CD4-positive, alpha-beta T cell treated with Interleukin-21 for 1 hour (primary cell): ENCODE measurements at places on chromosomes 1 and 21.

DNA sequence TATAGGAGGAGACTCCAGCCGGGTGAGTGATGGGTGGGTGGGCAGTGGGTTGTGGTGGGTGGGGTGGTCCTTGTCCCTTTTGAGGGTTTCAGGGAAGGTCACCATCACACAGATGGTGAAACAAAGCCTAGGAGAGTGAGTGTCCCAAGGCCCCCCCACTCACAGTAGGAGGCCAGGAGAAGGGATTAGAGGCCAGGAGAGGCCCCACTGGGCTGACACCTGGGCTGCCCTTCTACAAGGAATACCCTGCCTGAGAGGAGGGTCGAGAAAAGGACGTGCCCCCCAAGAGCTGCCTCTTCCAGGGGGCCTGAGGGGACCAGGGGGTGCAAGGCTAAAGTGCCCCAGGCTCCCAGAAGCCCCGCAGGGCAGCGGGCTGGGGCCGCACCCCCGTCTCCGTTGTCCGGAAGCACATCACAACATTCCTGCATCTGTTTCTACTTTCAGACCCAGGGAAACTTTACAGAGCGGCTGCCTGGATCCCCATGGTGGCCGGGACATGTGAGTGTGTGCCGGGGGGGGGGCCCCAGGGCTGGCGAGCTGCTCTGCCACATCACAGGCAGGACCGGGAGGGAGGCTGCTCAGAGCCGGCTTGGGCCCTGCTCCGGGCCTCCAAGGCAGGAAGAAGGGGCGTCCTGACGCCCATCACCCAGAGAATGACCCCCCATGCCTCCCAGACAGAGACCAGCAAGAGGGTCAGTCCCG is 68.2 kb downstream of the ARHGEF16 start:
- no peak for DNase-seq

DNA sequence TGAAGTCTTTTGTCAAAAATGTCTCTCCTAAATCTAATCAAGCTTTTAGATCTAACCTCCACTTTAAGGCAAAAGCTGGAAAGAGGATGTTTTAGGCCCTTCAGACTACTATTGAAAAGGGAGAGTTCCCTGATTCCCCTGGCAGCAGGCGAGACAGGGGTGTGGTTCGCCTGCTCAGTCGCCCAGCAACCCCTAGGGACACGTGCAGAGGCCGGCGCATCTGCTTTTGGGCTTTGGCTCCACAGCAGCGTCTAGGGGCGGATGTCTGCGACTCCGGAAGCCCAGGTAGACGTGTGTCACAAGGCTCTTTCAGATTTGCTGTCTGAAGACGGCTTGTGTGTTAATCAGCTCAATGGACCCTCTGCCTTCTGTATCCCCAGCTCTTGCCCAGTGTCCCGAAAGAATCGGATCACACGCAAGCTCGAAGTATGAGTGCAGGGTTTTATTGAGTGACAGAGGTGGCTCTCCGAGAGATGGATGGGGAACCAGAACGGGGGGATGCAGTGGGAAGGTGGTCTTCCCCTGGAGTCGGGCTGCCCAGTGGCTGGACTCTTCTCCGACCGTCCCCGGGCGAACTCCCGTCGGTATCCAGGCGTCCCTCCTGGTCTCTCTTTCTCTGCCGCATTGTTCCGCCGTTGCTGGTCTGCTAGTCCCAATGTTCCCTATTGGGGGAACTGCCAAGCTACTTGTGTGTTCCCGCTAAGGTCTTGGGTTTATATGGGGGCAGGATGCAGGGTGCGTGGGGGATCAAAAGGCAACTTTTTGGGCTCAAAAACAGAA is 45.5 kb downstream of the OLFML2B start:
- DNase-seq = no peak

DNA sequence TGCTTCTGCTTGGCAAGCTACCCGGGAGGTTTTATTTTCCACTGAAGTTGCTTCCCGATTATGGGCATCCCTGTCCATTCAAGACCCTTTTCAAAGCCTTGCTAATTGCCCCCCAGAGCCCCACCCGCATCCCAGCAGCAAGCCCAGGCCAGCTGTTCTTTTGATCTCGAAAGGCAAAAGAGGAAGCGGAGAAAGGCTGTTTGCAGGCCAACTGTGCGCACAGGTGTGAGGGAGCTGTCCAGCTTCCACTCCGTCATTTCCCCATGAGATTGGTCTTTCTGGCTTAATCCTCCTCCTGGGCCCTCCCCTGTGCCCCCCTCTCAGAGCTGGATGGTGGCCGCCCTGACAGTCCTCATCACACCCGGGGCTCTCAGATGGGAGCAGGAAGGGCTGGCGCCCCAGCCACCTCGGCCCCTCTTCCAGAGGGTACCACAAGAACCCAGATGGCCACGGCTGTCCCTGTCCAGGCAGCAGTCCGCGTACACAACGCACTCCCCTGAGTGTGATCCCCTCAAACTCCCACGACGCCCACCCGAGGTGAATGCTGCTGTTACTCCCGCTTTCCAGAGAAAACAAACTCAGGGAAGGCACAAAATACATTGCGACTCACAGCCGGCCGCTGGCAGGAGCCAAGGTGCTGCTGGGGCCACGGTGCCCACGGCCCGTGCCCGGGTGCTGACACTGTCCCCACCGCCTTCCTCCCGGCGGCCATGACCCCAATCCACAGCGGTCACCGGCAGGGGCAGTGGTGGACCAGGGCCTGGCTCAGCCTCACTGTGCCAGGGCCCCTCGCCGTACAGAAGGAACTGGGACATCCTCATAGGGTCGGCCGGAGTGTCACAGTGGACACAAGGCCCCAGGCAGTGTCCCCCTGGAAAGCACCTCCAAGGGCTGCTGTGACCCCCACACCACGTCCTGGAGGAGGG is 121.9 kb downstream of the CRYAA start:
- no peak for DNase-seq

DNA sequence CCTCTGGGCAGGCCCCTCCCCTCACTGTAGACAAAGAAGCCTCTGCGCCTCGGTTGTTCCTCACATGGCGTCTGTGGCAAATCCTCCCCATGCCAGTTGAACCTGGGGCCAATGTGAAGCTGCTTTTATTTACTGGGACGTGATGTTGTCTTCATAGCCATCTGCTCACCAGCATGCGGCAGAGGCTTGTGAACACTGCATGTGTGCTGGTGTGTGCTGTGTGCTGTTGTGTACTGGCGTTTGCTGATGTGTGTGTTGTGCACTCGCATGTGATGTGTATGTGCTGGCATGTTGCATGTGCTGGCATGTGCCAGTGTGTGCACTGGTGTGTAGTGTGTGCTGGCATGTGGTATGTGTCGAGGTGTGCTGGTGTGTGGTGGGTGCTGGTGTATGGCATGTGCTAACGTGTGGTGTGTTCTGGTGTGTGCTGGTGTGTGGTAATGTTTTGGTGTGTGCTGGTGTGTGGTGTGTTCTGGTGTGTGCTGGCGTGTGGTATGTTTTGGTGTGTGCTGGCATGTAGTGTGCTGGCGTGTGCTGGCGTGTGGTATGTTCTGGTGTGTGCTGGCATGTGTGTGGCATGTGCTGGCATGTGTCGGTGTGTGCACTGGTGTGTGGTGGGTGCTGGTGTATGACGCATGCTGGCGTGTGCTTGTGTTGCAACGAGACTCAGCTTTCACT is 37.2 kb upstream of the TRAPPC10 start:
- no peak for DNase-seq

GRCh38 chr21:15749861-15750159 is 20.0 kb downstream of the USP25 start:
- DNase-seq = no peak

- DNase-seq = no peak
These were observed 172.4 kb downstream of the PSMG1 start for GRCh38 chr21:39010629-39011404.

DNA sequence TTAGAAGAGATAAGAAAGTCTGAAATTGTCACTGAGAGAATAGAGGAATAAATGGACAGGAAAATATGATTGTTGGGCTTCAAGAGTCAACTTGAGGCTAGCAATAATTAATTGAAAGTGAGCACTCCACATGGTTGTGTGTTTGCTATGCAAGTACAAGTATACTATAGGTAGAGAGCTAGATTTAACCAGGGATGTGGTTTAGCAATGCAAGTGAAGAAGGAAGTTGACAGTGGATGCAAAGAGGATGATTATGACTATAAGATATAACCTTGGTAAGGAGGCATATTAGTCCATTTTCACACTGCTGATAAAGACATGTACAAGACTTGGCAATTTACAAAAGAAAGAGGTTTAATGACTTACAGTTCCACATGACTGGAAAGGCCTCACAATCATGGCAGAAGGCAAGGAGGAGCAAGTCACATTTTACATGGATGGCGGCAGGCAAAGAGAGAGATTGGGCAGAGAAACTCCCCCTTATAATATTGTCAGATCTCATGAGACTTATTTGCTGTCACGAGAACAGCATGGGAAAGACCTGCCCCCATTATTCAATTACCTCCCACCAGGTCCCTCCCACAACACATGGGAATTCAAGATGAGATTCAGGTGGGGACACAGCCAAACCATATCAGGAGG is 47.3 kb downstream of the DTL start:
- no peak for DNase-seq

GRCh38 chr21:37232274-37233018 is 34.7 kb downstream of the VPS26C start:
- DNase-seq = no peak

- DNase-seq = no peak
These were observed 52.7 kb downstream of the PLPP3 start for GRCh38 chr1:56526571-56527174.

- no peak for DNase-seq
These were observed at the start of gene HSD11B1 for GRCh38 chr1:209704584-209704983. Gene HSD11B1 (plus strand): TSS chr1:209704846. CDS start chr1:209704943, 97 bp downstream.

DNA sequence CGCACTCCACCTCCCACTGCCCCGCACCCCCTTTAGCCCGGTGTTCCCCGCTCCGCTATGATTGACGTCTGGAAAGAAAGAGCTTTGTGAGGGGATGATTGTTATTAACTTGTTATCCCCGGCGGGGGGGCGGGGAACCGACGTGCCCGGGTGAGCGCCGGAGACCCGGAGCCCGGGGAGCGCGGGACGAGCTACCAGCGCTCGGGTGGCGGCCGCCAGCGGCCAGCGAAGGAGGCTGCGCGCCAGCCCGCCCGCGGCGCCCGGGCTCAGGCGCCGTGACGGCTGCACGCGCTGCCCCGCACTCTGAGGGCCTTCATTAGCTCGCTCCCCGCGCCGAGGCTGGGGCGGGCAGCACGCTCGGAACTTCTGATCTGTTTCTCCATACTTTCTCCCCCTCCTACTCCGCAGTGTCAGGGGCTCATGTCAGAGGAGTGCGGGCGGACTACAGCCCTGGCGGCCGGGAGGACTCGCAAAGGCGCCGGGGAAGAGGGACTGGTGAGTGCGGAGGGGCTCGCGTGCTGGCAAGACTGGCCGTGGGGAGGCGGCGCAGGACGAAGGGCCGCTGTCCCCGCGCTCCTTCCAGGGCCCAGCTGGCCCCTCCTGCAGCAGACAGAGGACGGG is 2.1 kb downstream of the LHX8 start:
- no peak for DNase-seq

DNA sequence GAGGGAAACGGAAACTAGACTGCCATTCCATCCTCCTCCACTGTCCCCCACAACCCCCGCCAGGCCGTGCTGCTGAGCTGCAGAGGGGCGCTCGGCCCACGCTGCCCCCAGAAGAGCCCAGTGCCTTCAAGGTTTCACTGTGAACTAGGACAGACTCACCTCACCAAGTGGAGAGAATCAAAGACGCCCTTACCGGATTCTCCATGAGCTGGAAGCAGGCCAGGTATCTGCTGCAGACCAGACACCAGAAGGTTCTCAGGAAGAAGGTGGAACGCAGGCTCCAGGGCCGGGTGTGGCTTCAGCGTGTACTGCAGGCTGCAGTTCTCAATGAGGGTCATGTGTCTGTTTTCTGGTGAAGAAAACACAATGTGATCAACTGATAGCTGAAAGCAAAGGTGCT is 30.6 kb downstream of the NPHP4 start:
- no peak for DNase-seq

- no peak for DNase-seq
These were observed 85.5 kb downstream of the SYT2 start for GRCh38 chr1:202624781-202625108.

GRCh38 chr1:206702803-206703202 is 18.1 kb downstream of the MAPKAPK2 start:
- DNase-seq = no peak

DNA sequence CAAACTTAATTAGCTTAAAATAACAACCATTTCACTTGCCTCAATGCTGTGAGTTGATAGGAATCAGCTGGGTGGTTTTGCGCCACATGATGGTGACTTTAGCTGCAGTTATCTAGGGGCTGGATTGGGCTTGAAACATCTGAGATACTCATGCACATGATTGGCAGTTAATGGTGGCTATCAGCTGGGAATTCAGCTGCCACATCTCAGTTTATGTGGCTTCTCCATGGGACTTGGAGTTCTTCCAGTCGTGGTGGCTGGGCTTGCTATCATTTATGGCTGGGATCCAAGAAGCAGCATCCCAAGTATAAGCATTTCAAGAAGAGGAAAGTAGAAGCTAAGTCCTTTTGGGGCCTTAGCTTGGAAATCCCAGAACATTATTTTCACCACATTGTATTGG is 36.4 kb downstream of the PDC start:
- no peak for DNase-seq

GRCh38 chr1:98429965-98430443 is 231.5 kb upstream of the SNX7 start:
- DNase-seq = no peak

GRCh38 chr1:211901945-211902344 is 71.4 kb upstream of the LPGAT1 start:
- DNase-seq = no peak

- DNase-seq = no peak
These were observed 90.8 kb downstream of the VAV3 start for GRCh38 chr1:107874221-107874620.

- DNase-seq = no peak
These were observed 246.0 kb upstream of the AJAP1 start for GRCh38 chr1:4408380-4408779.

DNA sequence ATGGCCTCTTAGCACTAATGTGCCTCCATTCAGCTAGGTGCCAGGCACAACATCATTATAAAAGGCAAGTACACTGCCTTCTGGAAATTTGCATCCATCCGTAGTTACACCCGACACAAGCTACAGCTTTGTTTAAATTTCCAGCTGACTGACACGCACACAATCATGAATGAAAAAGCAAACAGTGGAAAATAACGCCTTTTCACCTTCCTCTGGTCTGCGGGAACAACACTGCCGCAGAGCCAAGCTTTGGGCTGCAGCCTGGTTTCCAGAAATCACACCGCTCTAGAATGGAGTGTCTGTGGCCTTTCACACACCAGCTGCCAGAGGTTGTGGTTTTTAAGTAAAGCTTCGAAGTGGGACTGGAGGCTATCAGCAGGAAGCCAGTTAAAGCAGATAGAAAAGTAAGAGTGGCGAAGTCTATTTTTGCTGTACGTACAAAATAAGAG is 142.8 kb upstream of the COA6 start:
- no peak for DNase-seq

GRCh38 chr1:234498448-234499118 is 19.6 kb upstream of the TARBP1 start:
- DNase-seq = no peak

GRCh38 chr1:151347523-151348246 is 633 bp upstream of the RFX5 start:
- DNase-seq = no peak

- DNase-seq = peak; percentile 63
These were observed 5.4 kb downstream of the SOAT1 start for GRCh38 chr1:179298952-179299351.

- no peak for DNase-seq
These were observed 21.4 kb upstream of the LRRC38 start for GRCh38 chr1:13535227-13535626.

GRCh38 chr1:210189426-210189825 is 43.2 kb upstream of the SERTAD4 start:
- DNase-seq = no peak

GRCh38 chr1:205837382-205837970 is 12.5 kb downstream of the PM20D1 start:
- no peak for DNase-seq
